ENCODE measurements at places on chromosomes 12 and 14. TPM values are rescaled to one million over a fixed set of nuclear protein-coding genes. Genes with fewer than 3 reads are reported as not detected.

DNA sequence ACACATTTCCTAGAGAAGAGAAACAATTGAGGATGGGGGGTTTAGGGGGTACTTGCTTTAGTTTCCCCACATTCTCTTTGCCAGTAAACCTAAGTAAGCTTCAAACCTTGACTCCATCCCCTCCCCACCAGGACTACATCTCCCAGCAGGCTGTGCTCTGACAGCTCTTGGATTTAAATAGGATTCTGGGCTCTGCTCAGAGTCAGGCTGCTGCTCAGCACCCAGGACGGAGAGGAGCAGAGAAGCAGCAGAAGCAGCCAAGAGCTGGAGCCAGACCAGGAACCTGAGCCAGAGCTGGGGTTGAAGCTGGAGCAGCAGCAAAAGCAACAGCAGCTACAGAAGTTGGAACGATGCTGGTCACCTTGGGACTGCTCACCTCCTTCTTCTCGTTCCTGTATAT, 20.6 kb downstream of the RDH12 start:
- no peak for DNase-seq
- H3K27ac ChIP-seq, result no peak overlapping the region
- peaks cover 2% of the 10 kb centered on the region for H3K4me1 ChIP-seq
- no peak overlapping the region for H3K4me3 ChIP-seq
- no peaks in the 10 kb centered on the region for H3K36me3 ChIP-seq

DNA sequence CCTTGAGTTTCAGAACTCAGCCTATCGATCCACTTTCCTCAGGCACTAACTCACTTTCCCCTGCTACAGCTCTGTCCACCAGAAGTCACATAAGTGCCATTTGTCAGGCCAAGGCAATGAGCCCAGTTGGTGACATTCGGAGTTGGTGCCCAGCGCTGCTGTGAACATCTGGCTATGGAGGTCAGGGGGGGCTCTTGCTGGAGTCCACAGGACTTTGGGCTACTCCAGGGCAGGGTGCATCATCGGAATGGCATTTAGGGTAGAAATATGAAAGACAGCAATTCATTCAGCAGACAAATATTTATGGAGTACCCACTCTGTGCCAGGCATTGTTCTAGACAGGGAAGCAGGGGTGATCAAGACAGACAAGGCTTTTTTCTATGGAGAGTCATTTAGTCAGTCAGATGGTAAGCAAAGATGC, 1.5 kb upstream of the PPP1CC start:
- DNase-seq, result no peak
- H3K4me1 ChIP-seq, result peaks cover 26% of the 10 kb centered on the region
- peaks cover 23% of the 10 kb centered on the region for H3K36me3 ChIP-seq
- no peaks in the 10 kb centered on the region for H3K27me3 ChIP-seq
- H3K4me3 ChIP-seq, result peak overlapping the region; percentile 99

GRCh38 chr14:102548616-102549240, 39.2 kb upstream of the ANKRD9 start:
- no peak for DNase-seq
- H3K36me3 ChIP-seq, result no peaks in the 10 kb centered on the region
- H3K27me3 ChIP-seq, result peaks cover 27% of the 10 kb centered on the region
- peaks cover 3% of the 10 kb centered on the region for H3K4me1 ChIP-seq

DNA sequence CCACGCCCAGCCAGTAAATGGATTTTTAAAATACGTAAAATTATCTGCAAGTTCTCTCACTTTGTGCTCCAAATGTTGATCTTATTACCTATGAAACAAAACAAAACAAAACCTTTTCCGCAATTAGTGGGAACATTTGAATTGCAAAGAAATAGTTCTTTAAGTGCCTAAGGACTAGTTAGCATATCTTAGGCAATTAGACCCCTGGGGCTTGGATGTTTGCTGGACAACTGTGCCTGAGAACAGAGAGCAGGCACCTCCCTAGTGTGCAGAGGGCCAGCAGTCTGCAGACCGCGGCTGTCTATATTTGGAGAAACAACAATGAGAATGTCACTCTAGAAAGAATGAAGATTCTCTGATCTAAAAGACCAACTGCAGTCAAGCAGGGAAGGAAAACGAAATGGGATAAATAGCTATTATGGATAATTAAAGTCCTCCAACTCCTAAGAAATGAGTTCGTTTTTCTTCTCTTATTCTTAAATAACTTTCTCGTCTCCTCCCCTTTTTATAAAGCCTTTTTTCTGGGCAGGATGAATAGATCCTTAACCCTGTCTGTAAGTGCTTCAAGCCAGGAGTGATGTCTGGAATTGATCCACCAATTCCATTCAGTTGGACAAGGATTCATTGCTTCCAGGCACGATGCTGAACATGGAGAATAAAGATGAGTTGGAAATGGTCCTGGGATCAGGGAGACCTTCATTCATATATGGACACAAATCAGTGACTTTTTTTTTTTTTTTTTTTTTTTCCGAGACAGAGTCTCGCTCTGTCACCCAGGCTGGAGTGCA, 16.2 kb downstream of the SLC17A8 start:
- no peaks in the 10 kb centered on the region for H3K4me1 ChIP-seq
- no peak for DNase-seq
- peaks cover 5% of the 10 kb centered on the region for H3K27me3 ChIP-seq
- no peak overlapping the region for H3K27ac ChIP-seq
- H3K36me3 ChIP-seq, result no peaks in the 10 kb centered on the region

The NELL2 gene
- 72.2 TPM for total RNA-seq

DNA sequence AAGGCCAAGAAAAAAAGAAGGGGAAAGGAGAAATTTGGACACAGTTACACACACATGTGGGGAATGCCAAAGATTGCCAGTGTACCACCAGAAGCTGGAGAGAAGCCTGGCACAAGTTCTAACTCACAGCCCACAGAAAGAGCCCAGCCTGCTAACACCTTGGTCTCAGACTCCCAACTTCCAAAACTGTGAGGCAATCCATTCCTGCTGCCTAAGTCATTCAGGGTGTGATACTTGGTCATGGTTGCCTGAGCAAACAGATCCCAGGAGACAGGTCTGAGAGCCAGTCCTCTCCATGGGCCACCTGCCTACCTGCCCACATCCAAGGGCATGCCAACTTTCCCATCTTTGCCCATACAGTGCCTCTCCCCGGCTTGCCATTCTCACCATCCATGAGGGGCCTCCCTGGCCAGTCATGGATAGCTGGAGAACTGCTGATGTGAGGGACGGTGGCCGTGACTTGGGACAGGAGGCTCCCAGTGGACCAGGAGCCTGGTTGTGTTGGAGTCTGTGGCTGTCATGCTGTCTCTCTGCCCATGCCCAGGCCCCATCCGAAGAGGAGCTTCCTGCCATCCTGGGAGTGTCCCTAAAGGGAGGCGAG, 198.0 kb upstream of the RTL1 start:
- H3K4me3 ChIP-seq, result no peak overlapping the region
- H3K27ac ChIP-seq, result no peak overlapping the region
- no peaks in the 10 kb centered on the region for H3K36me3 ChIP-seq
- H3K27me3 ChIP-seq, result peaks cover 17% of the 10 kb centered on the region
- no peaks in the 10 kb centered on the region for H3K4me1 ChIP-seq

GRCh38 chr14:23533652-23534435, 17.7 kb downstream of the ZFHX2 start:
- no peak for DNase-seq
- H3K27me3 ChIP-seq, result no peaks in the 10 kb centered on the region
- H3K36me3 ChIP-seq, result no peaks in the 10 kb centered on the region
- no peak overlapping the region for H3K27ac ChIP-seq

The HEBP1 gene
- total RNA-seq, result 32.3 TPM

GRCh38 chr12:105861227-105861626, 277.5 kb downstream of the NUAK1 start:
- no peaks in the 10 kb centered on the region for H3K36me3 ChIP-seq
- no peaks in the 10 kb centered on the region for H3K4me1 ChIP-seq
- H3K4me3 ChIP-seq, result no peak overlapping the region
- H3K27ac ChIP-seq, result no peak overlapping the region

DNA sequence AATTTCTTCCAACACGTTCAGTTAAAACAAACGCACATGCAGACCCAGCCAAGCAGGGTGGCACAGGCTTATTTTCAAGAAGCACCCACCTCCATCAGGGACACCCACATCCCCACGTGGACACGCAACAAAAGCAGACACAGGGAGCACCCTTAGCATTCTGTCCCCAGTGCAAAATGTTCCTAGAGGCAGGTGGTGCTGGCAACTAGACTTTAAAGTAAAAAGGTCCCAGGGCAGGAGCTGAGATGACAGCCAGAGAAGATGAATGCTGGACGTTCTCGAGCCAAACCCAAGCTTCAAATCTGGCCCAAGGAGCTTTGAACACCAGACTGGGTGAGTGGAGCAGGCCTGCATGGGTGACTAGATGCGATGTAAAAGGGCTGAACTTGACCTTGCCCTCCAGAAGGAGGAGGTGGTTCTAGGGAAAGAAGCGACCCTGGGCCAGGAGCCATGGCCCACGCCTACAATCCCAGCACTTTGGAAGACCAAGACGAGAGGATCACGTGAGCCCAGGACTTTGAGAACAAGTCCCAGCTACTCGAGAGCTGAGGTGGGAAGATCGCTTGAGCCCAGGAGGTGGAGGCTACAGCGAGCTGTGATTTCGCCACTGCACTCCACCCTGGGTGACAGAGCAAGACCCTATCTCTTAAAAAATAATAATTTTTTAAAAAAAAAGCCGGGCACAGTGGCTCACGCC, 47.3 kb downstream of the KDM2B start:
- H3K27ac ChIP-seq, result peak overlapping the region; percentile 15
- H3K4me1 ChIP-seq, result peaks cover 63% of the 10 kb centered on the region
- no peaks in the 10 kb centered on the region for H3K27me3 ChIP-seq
- no peak for DNase-seq
- no peak overlapping the region for H3K4me3 ChIP-seq

GRCh38 chr12:113055594-113056380, 743 bp upstream of the DTX1 start:
- H3K4me3 ChIP-seq, result peak overlapping the region; percentile 74
- H3K27ac ChIP-seq, result no peak overlapping the region
- DNase-seq, result no peak
- no peaks in the 10 kb centered on the region for H3K27me3 ChIP-seq

GRCh38 chr14:90382491-90383125, 14.2 kb upstream of the CALM1 start:
- H3K27me3 ChIP-seq, result no peaks in the 10 kb centered on the region
- no peak overlapping the region for H3K27ac ChIP-seq
- peak; percentile 72 for DNase-seq
- no peak overlapping the region for H3K4me3 ChIP-seq
- peaks cover 19% of the 10 kb centered on the region for H3K4me1 ChIP-seq

GRCh38 chr12:65916991-65917695, 92.9 kb downstream of the HMGA2 start:
- DNase-seq, result no peak
- H3K36me3 ChIP-seq, result no peaks in the 10 kb centered on the region
- H3K4me1 ChIP-seq, result peaks cover 5% of the 10 kb centered on the region
- no peak overlapping the region for H3K27ac ChIP-seq
- peaks cover 4% of the 10 kb centered on the region for H3K27me3 ChIP-seq
- no peak overlapping the region for H3K4me3 ChIP-seq

- peak overlapping the region; percentile 46 for H3K27ac ChIP-seq
- no peaks in the 10 kb centered on the region for H3K36me3 ChIP-seq
- peaks cover 19% of the 10 kb centered on the region for H3K4me1 ChIP-seq
- no peak overlapping the region for H3K4me3 ChIP-seq
- H3K27me3 ChIP-seq, result no peaks in the 10 kb centered on the region
These were observed 23.9 kb downstream of the NID2 start for GRCh38 chr14:52044791-52045522.

GRCh38 chr14:34098045-34098984, 147.4 kb upstream of the EGLN3 start:
- no peaks in the 10 kb centered on the region for H3K36me3 ChIP-seq
- DNase-seq, result peak; percentile 19
- H3K27me3 ChIP-seq, result no peaks in the 10 kb centered on the region
- H3K4me1 ChIP-seq, result no peaks in the 10 kb centered on the region

The AKAP6 gene
- 2.0 TPM for total RNA-seq

- no peak overlapping the region for H3K4me3 ChIP-seq
- no peaks in the 10 kb centered on the region for H3K36me3 ChIP-seq
- no peaks in the 10 kb centered on the region for H3K4me1 ChIP-seq
- H3K27me3 ChIP-seq, result no peaks in the 10 kb centered on the region
- H3K27ac ChIP-seq, result no peak overlapping the region
These were observed 191.4 kb downstream of the PLCZ1 start for GRCh38 chr12:18546399-18546798.

DNA sequence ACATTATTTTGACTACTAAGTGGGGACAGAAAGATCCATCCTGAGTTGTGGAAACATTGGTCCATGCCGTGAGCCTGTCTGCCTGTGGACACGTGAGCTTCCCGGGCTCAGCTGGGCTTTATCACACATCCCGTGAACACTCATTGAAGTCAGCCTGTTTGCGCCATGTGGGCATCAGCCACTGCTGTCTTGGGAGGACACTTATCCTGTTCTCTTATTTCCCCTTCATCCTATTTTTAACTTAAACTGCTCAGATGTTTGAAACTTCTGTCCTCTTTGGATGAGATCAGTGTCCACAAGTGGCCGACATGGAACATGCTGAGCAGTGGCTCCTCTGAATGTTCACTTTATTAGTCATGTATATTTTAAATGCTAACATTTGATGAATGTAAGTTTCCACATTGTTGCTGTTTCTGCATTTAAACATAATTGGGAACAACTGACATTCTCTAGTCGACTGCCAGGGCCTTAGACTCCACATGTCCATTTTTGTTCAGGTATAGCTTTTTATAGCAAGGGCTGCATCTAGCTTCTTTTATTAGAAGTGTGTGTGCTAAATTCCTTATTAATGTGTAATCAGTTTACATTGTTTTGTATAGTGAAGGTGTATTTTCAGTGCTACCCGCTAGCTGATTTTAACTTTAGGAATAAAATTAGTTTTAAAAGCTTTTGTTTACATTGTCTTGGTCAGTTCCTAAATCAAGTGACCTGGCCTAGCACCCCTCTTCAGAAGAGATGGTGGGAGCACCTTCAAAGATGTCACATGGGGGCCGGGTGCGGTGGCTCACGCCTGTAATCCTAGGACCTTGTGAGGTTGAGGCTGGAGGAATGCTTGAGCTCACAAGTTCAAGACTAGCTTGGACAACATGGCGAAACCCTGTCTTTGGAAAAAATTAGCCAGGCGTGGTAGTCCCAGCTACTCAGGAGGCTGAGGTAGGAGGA, 24.0 kb downstream of the RNF34 start:
- DNase-seq, result no peak
- no peaks in the 10 kb centered on the region for H3K27me3 ChIP-seq
- H3K4me3 ChIP-seq, result no peak overlapping the region
- H3K36me3 ChIP-seq, result peaks cover 45% of the 10 kb centered on the region

The ABCC9 gene
- not detected for total RNA-seq

DNA sequence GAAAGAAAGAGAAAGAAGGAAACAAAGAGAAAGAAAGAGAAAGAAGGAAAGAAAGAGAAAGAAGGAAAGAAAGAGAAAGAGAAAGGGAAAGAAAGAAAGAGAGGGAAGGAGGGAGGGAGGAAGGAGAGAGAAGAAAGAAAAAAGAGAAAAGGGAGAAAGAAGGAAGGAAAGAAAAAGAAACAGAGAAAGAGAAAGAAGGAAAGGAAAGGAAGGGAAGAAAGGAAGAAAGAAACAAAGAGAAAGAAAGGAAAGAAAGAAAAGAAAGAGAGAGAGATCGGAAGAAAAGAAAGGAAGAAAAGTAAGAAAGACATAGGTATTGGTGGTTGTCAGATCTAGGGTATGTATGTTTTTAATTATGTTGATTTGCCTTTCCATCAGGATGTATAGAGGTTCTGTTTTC, 342.3 kb downstream of the FOXG1 start:
- H3K4me3 ChIP-seq, result no peak overlapping the region
- H3K4me1 ChIP-seq, result no peaks in the 10 kb centered on the region
- H3K36me3 ChIP-seq, result no peaks in the 10 kb centered on the region
- no peak overlapping the region for H3K27ac ChIP-seq

GRCh38 chr14:66070542-66071319, 415.4 kb upstream of the CCDC196 start:
- H3K4me3 ChIP-seq, result no peak overlapping the region
- H3K27me3 ChIP-seq, result no peaks in the 10 kb centered on the region
- DNase-seq, result peak; percentile 73
- no peaks in the 10 kb centered on the region for H3K36me3 ChIP-seq
- no peaks in the 10 kb centered on the region for H3K4me1 ChIP-seq

Measured in activated naive CD4-positive, alpha-beta T cell treated with anti-CD3 and anti-CD28 coated beads for 36 hours (primary cell).